ENCODE measurements at places on chromosomes 1 and 21.

DNA sequence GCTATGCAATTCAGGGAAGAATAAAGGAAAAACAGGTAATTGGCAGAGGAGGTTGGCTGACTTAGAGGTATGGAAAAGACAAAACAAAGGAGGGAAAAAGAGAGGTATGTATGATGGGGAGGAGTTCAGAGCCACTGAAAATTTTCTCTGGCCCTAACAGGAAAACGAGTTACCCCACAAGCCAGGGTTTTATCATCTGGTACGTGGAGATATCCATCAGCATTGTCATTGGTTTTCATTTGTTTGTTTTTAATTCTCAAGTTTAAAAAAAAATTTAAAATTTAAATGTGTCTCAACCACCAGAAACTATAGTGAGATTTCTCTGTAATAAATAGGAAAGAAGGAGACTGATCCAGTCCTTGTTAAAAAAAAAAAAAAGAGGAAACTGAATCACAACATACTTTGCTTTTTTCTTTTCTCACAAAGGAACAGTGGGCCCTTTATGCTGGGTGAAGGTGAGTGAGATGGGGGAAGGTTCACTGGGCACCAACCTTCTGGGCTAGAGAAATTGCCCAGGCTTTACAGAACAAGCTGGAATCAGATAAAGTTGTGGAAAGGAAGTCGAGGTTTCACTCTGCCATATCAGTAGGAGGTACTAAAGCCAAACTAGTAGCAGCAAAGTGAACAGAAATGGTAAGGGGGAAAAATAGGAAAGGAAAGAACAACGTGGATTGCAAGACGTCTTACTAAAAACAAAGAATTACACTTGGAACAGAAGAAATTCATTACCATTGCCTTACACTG, 2.7 kb downstream of the IFNAR2 start:
- DNase-seq = no peak

DNA sequence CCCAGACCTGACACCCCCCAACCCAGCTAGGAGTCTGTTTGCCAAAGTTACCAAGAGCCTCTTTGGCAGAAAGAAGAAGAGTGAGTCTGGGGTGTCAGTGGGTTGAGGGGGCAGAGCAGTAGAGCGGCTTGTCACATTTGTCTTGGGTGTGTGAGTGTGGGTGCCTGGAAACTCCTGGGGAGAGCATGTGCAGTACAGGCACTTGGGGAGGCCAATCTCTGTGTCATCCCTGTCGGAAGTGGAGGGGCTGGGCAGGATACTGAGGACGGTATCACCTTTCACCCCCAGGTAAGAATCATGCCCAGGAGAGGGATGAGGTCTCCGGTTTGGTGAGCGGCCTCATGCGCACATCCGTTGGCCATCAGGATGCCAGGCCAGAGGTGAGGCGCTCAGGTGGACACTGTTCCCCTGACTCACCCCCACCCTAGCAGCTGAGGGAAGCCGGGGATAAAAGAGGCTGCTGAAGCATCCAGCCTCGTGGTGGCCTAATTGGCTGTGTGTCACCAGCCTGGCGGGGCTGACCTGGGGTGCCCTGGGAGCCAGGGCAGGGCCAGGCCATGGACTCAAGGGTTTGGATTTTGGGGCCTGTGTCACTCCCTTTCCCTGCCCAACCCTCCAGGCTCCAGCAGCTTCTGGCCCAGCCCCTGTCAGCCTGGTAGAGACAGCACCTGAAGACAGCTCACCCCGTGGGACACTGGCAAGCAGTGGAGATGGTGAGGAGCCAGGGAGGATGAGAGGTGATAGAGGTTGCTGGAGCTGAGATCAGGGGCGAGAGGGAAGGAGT, 3.3 kb downstream of the PLK3 start:
- no peak for DNase-seq

DNA sequence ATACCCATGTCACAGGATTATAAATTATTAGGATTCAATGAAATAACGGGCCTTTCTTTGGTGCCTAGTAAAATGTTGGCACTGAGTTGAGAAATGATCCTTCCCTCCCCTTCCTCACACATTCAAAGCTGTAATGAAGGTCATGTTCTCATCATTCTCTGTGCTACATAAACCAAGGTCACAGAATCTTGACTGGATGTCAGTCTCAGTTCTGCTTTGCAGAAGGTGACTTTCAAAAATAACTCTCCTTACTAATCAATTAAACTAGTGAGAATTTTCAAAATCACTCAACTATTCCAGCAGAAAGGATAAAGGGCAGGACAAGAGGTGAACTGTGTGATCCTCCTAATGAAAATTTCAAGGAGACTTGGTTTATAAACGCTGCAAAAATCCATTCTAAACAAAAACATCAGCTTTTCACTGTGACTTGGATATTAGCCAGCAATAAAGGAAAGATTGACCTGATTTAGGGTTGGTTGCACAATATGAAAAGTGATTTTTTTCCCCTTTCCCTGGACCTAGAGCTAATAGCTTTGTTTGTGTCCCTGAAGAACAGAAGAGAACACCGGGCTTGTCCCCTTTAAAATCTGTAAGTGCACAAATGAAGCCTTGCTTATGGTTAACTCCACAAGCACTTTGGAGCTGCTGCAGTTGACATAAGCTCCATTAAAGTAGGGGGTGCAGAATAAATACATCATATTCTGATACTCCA, 120.1 kb downstream of the SEC16B start:
- DNase-seq = no peak

DNA sequence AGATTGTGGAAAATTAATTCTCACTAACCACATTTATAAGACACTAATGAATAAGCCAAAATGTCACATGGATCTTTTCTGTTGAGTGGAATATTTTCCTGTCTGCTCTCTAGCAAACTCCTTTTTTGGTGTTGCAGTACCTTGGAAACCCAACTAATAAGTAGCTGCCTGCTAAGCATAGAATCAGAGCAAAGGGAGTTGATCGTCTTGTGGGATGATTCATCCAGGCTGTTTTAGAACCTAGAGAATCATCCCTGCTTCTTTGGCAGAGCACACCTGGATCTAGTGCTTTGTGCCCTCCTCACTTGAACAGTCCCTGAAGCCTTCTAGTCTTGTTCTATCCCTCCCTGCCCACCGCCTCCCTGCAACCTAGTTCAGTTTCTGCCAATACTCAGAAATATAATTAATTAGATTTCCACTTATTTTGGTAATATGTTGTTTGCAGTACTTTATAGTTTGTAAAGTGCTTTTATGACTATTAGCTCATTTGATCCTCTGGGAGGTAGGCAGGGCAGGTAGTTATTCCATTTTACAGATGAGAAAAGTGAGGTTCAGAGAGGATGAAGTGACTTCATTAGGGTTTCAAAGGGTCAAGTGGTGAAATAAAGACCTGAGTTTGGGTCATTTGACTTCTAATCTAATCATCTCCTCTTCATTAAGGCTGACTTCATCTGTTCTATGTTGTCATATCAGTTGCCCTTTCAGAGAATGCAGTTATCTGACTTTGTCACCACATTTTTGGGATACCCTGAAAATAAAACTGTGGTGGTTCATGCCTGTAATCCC, 2.5 kb downstream of the AGO4 start:
- no peak for DNase-seq

DNA sequence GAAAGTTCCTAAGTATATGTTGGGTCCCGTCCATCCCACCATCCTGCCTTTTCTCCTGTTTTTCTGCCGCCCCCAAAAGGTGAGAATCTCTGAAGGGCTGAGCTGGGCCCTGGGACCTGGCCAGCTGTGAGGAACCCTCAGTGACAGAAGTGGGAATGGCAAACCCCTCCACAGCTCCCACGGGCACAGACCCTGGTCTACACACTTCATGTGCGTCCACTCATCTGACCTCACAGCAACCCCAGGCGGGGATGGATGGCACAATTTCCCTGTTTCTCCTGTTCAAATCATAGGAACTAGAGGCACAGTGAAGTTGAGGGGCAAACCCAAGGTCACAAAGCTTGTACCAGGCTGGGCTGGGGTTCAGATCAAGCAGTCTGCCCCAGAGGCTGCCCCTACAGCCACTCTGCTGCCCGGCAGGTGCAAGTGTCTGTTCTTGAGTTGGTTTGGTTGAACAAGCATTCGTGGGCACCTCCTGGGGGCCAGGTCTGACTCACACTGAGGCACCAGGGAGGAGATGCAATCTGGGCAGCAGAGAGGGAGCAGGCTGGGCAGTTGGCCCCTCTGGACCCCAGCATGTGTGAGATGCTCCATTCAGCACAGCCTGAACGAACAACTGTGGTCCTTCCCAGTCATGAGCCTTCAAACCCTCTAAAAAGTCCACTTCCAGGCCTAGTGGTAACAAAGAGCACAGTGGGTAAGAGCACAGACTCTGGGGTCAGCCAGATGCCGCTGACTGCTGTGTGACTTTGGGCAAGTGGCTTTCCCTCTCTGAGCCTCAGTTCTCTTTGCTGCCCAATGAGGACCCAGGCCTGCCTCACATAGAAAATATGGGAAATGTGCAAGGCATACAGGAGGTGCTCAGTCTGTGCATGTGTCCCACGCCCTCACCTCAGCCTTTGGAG, 4.0 kb downstream of the EDN2 start:
- DNase-seq = no peak

GRCh38 chr1:161725908-161726472, 4.6 kb downstream of the FCRLB start:
- DNase-seq = no peak

DNA sequence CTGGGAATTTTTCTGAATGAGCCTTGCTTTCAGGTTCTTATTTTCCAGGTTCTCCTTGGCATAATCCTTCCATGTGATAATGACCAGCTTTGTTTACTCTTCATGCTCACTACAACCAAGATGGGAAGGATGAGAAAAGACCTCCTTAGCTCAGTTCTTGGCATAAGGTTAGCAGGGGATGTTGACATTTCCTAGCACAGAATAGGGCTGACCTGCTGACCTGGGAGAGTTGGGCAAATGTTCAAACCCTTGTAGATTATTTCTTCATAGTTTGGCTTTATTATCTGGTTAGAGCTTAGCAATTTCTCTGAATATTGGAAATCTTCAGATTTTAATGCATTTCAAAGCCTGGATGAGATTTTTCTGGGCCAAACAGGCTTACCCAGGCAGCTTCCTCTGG, 23.6 kb upstream of the SYT6 start:
- no peak for DNase-seq

- DNase-seq = no peak
Measured at GRCh38 chr1:222084996-222085395, 343.1 kb upstream of the DUSP10 start.

DNA sequence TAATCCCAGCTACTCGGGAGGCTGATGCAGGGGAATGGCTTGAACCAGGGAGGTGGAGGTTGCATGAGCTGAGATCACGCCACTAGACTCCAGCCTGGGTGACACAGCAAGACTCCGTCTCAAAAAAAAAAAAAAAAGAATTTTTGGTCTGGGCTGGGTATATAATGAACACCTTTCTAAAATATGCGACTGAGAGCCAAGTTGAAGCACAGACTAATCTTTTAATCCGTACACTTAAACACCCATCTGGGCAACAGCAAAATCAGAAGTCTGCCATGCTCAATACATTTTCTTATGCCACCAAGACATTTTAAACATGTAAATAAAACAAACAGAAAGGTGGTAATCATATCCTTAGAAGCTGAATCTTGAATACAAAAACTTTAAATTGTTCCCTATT, 31.6 kb upstream of the ABCB10 start:
- no peak for DNase-seq

DNA sequence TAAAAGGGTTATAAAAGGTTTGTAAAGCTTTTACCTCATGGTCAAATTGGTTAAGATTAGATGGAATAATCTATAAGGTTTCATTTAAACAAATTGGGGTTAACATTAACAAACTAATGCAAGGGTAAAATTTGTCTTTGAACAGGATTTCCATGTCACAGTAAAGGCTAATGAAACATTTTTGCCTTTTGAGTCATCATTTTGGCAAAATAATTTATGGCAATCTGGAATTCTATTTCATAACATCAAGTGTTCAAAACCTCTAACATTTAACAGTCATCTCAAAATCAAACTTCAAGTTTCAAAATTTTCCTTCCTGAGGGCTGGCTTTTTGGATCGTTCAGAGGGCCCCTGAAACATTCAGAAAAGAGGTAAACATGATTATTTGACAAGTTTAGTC, 6.6 kb upstream of the CD46 start:
- no peak for DNase-seq

GRCh38 chr21:28344985-28345384, 647.7 kb downstream of the LTN1 start:
- DNase-seq = no peak

- DNase-seq = no peak
Measured at GRCh38 chr1:169044971-169045370, 61.5 kb upstream of the ATP1B1 start.

DNA sequence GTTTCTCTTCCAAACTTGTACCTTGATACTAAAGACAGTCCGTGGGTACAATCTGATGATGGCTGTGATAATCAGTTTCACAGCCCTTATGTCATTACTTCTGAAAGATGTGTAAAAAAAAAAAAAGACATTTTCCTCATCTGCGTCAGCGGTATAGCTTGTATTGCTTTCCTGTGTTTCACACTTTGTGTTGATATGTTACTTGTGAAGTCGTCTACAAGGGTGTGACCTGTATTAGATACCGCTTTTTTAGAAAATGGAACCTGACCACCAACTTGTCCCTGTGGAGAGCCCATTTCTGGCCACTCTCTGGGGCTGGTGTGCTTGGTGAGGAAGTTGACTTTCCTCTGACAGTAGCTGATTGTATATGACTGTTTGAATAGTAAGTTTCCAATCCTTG, 50.5 kb downstream of the PEX14 start:
- DNase-seq = no peak

- no peak for DNase-seq
Measured at GRCh38 chr1:205596876-205597275, 34.9 kb downstream of the ELK4 start.

DNA sequence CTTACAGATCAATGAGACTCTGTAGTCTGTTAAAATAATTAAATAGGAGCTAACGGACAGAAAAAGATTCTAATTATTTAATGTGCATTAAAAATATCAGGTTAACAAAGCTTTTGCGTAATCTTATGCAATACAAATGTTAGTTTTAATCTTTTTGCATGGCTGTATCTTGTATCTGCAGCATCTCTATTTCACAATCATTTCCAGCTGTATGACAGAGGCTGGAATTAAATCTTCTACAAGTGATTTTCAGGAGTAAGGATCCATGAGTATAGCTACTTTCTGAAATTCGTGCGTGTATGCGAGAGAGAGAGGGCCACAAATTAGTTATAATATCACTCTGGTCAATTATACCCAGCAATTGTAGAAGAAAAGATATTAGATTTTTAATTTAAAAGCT, 1446.8 kb downstream of the NCAM2 start:
- DNase-seq = no peak

- no peak for DNase-seq
Measured at GRCh38 chr1:173224280-173224892, 17.3 kb upstream of the TNFSF4 start.

DNA sequence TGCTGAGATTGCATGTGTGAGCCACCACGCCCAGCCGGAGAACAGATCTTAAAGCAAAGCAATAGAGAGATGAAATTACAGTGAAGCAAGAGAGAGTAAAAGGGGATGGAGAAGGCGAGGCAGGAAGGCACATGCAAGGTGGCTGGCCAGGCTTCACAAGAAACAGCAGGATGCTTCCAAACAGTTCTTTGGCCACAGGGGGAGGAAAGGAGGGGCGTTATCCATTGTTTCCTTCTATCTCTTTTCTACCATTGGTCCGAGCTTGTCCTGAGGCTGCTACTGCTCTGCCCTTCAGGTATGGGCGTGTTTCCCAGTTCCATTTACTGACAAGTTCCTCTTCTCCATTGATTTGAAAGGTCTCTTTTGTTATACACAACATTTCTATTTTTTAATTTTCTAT, 33.7 kb upstream of the PARP1 start:
- no peak for DNase-seq
